Placental pericyte (primary cell): ENCODE measurements at places on chromosomes 13 and 19. TPM values are rescaled to one million over a fixed set of nuclear protein-coding genes. Genes with fewer than 3 reads are reported as not detected.

CCL25 gene
- not detected in 2 replicates for total RNA-seq

IGFL4 gene
- total RNA-seq, result 0.14 TPM in 1 of 2 replicates, not detected in the other

DDX39A gene
- total RNA-seq, result 58.6 and 141 TPM in 2 replicates

KLK8 gene
- not detected in 2 replicates for total RNA-seq

MEIS3 gene
- 42.5 and 95.0 TPM in 2 replicates for total RNA-seq

PRR36 gene
- total RNA-seq, result not detected in 2 replicates

FPR1 gene
- total RNA-seq, result 0.44 and 0.86 TPM in 2 replicates

SBSN gene
- total RNA-seq, result 0.14 TPM in 1 of 2 replicates, not detected in the other

CABP5 gene
- not detected in 2 replicates for total RNA-seq

AP3D1 gene
- 193 and 322 TPM in 2 replicates for total RNA-seq

GYS1 gene
- 29.8 and 59.4 TPM in 2 replicates for total RNA-seq

PGLYRP1 gene
- total RNA-seq, result not detected in 2 replicates

CEACAM8 gene
- total RNA-seq, result not detected in 2 replicates

BCL2L12 gene
- 3.3 and 16.2 TPM in 2 replicates for total RNA-seq

DNAAF3 gene
- 0.66 TPM in 1 of 2 replicates, not detected in the other for total RNA-seq

ZNF490 gene
- total RNA-seq, result 8.5 and 9.6 TPM in 2 replicates

SLC25A30 gene
- total RNA-seq, result 7.9 and 11.2 TPM in 2 replicates

FXYD1 gene
- total RNA-seq, result 0.66 TPM in 1 of 2 replicates, not detected in the other

NLRP12 gene
- not detected in 2 replicates for total RNA-seq

GFY gene
- total RNA-seq, result not detected in 2 replicates

FAM83E gene
- total RNA-seq, result 0.57 TPM in 1 of 2 replicates, not detected in the other

PTH2 gene
- total RNA-seq, result not detected in 2 replicates

OR7C1 gene
- total RNA-seq, result not detected in 2 replicates

ZNF560 gene
- 2.8 and 4.4 TPM in 2 replicates for total RNA-seq

SMIM17 gene
- not detected in 2 replicates for total RNA-seq

WDR62 gene
- 0.66 and 17.5 TPM in 2 replicates for total RNA-seq

CBLC gene
- total RNA-seq, result 0.57 TPM in 1 of 2 replicates, not detected in the other

CGB8 gene
- total RNA-seq, result not detected in 2 replicates

C19orf67 gene
- total RNA-seq, result not detected in 2 replicates

CHST8 gene
- total RNA-seq, result 0.14 TPM in 1 of 2 replicates, not detected in the other

TMEM238 gene
- total RNA-seq, result 1.4 TPM in 1 of 2 replicates, not detected in the other
